Hair follicular keratinocyte (primary cell): ENCODE measurements at places on chromosomes 2 and 18. TPM values are rescaled to one million over a fixed set of nuclear protein-coding genes. Genes with fewer than 3 reads are reported as not detected.

SAG gene
- total RNA-seq: not detected in 2 replicates

RGPD6 gene
- 1.5 and 14.2 TPM in 2 replicates for total RNA-seq

TMEM169 gene
- under 0.01 and 0.08 TPM in 2 replicates for total RNA-seq

SCG2 gene
- not detected in 2 replicates for total RNA-seq

NDUFAF7 gene
- total RNA-seq: 10.7 and 14.3 TPM in 2 replicates

DOK6 gene
- not detected in 2 replicates for total RNA-seq

SIX3 gene
- not detected in 2 replicates for total RNA-seq

CCDC102B gene
- total RNA-seq: 0.86 and 1.4 TPM in 2 replicates

GDF7 gene
- not detected in 2 replicates for total RNA-seq

AMER3 gene
- not detected in 2 replicates for total RNA-seq

SERPINB4 gene
- 1.9 TPM in 2 replicates for total RNA-seq

RIT2 gene
- not detected in 2 replicates for total RNA-seq

RNPEPL1 gene
- 18.6 and 35.8 TPM in 2 replicates for total RNA-seq

CYP27A1 gene
- 0.42 and 2.7 TPM in 2 replicates for total RNA-seq

PAX8 gene
- 3.5 and 3.7 TPM in 2 replicates for total RNA-seq

CAPN14 gene
- 0.30 and 0.47 TPM in 2 replicates for total RNA-seq

RBM44 gene
- total RNA-seq: 0.42 TPM in 1 of 2 replicates, not detected in the other

CHRND gene
- not detected in 2 replicates for total RNA-seq

SERPINE2 gene
- 152 and 272 TPM in 2 replicates for total RNA-seq

PRSS56 gene
- not detected in 2 replicates for total RNA-seq

CNRIP1 gene
- total RNA-seq: 0.61 TPM in 1 of 2 replicates, not detected in the other

GALNT14 gene
- 33.7 and 34.3 TPM in 2 replicates for total RNA-seq

MROH2A gene
- 0.38 TPM in 1 of 2 replicates, not detected in the other for total RNA-seq

SLC23A3 gene
- total RNA-seq: 0.11 and 0.39 TPM in 2 replicates

SOCS6 gene
- 13.0 and 13.5 TPM in 2 replicates for total RNA-seq

GALNT5 gene
- total RNA-seq: 3.1 and 5.1 TPM in 2 replicates

TTN gene
- under 0.01 TPM in 1 of 2 replicates, not detected in the other for total RNA-seq

NEU2 gene
- total RNA-seq: not detected in 2 replicates

KCNIP3 gene
- 0.72 and 1.2 TPM in 2 replicates for total RNA-seq

RNASEH1 gene
- 22.3 and 25.7 TPM in 2 replicates for total RNA-seq

KCTD1 gene
- 40.5 and 43.2 TPM in 2 replicates for total RNA-seq

FHOD3 gene
- total RNA-seq: 7.5 and 8.4 TPM in 2 replicates

METTL5 gene
- total RNA-seq: 90.5 and 106 TPM in 2 replicates

CHRNA1 gene
- total RNA-seq: not detected in 2 replicates

RTP5 gene
- total RNA-seq: not detected in 2 replicates

GALNT3 gene
- total RNA-seq: 89.5 and 100.0 TPM in 2 replicates

CERS6 gene
- 22.3 and 25.1 TPM in 2 replicates for total RNA-seq

GPATCH11 gene
- 5.3 and 6.2 TPM in 2 replicates for total RNA-seq

LYPD1 gene
- total RNA-seq: not detected in 2 replicates

REG3A gene
- total RNA-seq: not detected in 2 replicates

CD8B gene
- total RNA-seq: not detected in 2 replicates

CACNB4 gene
- total RNA-seq: 0.04 and 0.08 TPM in 2 replicates

GPR39 gene
- 5.5 and 7.3 TPM in 2 replicates for total RNA-seq
